Immature natural killer cell (primary cell): ENCODE measurements at places on chromosomes 5 and 9. TPM values are rescaled to one million over a fixed set of nuclear protein-coding genes. Genes with fewer than 3 reads are reported as not detected.
A peak's percentile ranks its signal among the peaks of the same experiment; 100 is the strongest.

DNA sequence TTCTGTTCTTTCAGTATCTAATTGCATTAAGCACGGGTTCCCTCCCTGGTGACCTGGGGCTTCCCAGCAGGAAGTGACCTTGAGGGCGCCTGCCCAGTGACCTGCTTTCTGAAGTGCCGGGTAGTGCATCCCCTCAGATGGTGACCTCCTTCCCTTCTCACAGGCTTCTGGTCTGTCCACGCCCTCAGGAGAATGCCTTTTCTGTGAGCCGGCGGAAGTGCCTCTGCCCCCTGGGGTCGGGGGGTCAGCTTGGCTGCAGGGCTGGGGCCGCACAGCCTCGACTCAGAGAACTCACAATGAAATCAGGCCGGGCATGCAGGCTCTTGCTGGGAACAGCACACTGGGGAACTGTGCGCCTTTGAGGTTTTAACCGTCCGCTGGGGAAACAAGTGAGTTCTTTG is 124.5 kb upstream of the PHYKPL start:
- H3K4me1 ChIP-seq = peaks cover 17% of the 10 kb centered on the region
- no peak for DNase-seq
- H3K27me3 ChIP-seq = peaks cover 2% of the 10 kb centered on the region
- no peak overlapping the region for H3K27ac ChIP-seq

DNA sequence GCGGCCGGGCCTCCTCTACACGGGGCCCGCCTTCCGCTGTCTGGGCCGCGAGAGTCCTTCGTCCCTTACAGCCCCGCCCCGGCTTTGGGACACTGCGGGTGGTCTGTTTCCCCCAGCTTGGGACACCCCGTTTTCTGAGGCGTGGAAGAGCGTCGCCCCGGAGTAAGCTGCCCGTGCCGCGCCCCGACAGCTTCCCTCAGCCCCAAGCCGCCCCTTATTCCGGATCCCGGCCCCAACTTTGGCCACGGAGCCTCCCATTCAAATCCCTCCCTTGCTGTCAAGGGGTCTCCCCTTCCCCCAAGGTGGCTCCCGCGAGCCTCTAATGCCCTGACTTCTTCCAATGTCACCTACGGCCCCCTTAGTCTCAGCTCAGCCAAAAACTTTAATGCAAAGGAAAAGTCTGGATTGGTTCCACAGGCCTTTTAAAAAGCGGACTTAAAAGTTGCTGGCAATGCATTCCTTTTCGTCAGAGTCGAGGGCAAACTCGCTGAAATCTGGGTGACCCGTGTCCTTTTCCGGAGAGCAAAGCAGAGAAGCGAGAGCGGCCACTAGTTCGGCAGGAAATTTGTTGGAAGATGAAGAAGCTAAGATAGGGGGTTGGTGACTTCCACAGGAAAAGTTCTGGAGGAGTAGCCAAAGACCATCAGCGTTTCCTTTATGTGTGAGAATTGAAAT is 19.8 kb downstream of the EXOSC2 start:
- peak overlapping the region; percentile 93 for H3K4me3 ChIP-seq
- peak overlapping the region; percentile 92 for H3K27ac ChIP-seq
- no peaks in the 10 kb centered on the region for H3K27me3 ChIP-seq
- DNase-seq = no peak
- peaks cover 40% of the 10 kb centered on the region for H3K4me1 ChIP-seq
- H3K36me3 ChIP-seq = no peaks in the 10 kb centered on the region

Gene PLPPR1
- polyA plus RNA-seq = not detected

Gene PLAC8L1
- polyA plus RNA-seq = not detected

Gene UAP1L1
- 1.3 TPM for polyA plus RNA-seq
